Right atrium auricular region (tissue), 2 donors: ENCODE measurements at places on chromosomes 1 and 21. TPM values are rescaled to one million over a fixed set of nuclear protein-coding genes. Genes with fewer than 3 reads are reported as not detected.

Gene OR2AK2
- total RNA-seq = not detected

Gene CRP
- not detected for total RNA-seq

Gene RAB25
- not detected for total RNA-seq

Gene ALPL
- 16.2 TPM for total RNA-seq

Gene FHAD1
- total RNA-seq = not detected

Gene TNFSF4
- 1.0 TPM for total RNA-seq

Gene PCP4
- 6.6 TPM for total RNA-seq

Gene ENAH
- 59.5 TPM for total RNA-seq
